ENCODE measurements at places on chromosomes 13 and 19.
A peak's percentile ranks its signal among the peaks of the same experiment; 100 is the strongest.

DNA sequence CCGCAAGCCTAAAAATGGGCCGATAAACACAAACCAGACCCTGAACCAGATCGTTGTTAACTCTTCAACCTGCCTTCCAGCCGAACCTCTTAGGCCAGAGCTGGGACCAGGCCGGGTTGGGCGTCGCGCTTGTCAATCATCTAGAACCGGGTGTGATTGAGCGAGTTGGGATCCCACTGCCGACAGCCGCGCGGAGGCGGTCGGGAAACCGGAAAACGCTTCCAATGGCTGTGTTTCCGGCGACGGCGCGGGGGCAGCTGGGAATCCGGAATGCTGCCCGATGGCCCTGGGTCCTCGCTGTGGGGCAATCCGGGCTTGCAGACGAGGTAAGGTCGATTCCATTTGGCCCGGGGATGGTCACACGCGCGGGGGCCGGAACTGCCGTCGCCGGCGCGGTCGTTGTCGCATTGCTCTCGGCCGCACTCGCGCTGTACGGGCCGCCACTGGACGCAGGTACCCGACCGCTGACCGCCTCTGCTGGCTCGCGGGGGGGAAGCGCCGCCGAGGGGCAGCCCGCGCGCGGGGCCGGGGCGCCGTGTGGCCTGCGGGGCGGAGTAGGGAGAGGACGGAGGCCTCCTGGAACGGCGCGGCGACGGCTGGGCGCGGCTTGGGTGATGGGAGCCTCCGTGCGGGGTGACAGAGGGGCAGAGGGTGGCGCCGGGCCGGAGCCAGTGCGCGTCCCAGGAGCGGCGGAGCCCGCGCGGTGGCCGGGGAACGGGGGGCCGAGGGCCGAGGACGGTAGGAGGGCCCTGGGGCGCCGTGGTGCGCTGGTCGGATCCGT is at the start of gene NAXD:
Gene NAXD, plus strand, starts transcription at position 224 of the 781 bp plus-strand sequence. Its CDS starts 57 bp downstream, at position 281.
- DNase-seq: peak; percentile 94

DNA sequence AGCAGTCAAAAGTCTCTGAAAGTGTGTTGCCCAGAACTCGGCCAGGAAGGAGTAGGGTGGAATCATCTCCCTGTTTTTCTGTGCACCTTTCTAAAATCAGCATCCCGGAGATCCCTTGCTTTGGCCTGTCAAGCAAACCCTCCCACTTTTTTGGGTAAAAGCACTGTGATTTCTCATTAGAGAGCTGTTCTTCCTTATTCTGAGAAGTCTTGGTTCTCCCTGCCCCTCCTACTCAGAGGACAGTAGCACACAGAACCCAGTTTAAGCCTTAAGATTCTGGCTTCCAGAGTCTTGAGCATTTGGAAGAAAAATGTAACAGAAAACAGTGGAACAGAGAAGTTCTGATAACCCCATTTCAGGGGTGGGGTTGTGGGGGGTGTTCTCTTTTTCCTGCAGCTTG is 52.6 kb upstream of the KATNAL1 start:
- peak; percentile 24 for DNase-seq

GRCh38 chr13:107900775-107901174 is 314.6 kb downstream of the LIG4 start:
- no peak for DNase-seq

GRCh38 chr19:55463583-55464031 is 944 bp downstream of the C19orf85 start:
- no peak for DNase-seq

- DNase-seq: no peak
Measured at GRCh38 chr19:3239367-3239766, 14.9 kb downstream of the CELF5 start.

DNA sequence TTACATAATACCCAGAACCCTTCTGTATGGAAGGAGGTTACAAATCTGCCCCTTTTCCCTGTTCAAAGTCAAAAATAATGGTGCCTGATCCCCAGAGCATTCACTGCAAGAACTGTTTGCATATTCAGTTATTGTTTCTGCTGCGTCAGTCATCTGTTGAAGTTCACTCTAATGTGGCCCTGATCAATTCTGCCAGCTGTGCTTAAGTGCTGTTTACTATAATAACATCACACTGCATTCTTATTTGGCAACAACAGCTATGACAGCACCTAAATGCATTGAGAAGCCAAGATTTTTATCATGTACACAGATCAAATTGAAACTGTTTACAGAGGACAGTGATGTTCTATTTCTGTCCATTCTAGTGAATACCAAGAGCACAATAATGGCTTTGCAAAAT is 115.9 kb downstream of the DACH1 start:
- no peak for DNase-seq

DNA sequence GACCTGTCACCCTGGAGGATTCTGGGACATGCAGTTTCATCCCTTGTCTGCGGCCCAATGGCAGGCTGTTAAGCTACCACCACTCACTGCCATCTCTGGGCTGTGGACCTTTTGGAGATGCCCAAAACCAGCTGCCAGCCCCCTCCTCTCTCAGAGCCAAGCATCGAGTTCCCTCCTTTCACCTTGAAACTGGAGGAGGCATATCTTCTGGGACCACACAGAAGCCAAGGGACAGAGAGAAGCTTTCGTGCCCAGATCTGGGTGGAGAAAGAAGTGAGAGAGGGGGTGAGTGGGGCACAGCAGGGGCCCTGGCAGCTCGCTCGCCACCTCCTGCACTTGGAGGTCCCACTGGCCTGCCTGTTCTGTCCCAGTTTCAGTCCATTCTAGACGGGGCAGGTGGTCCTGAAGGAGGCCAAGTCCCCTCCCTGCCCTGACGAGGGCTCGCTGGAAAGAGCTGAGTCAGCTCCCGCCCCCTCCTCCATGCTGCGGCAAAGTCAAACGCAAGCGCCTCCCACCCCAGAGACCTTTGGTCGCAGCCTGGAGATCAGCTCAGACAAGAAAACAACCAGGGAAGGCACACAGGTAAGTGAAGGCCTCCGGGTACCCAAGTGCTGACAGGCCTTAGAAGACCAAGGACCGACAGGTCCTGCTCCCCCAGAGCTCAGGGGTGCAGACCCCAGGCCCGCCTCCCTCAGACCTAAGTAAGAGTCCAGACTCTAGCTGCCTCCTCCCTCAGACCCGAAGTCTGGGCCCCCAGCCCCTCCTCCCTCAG is 3.8 kb downstream of the BCAT2 start:
- no peak for DNase-seq

- DNase-seq: no peak
Measured at GRCh38 chr13:109844396-109844795, 58.0 kb upstream of the IRS2 start.

DNA sequence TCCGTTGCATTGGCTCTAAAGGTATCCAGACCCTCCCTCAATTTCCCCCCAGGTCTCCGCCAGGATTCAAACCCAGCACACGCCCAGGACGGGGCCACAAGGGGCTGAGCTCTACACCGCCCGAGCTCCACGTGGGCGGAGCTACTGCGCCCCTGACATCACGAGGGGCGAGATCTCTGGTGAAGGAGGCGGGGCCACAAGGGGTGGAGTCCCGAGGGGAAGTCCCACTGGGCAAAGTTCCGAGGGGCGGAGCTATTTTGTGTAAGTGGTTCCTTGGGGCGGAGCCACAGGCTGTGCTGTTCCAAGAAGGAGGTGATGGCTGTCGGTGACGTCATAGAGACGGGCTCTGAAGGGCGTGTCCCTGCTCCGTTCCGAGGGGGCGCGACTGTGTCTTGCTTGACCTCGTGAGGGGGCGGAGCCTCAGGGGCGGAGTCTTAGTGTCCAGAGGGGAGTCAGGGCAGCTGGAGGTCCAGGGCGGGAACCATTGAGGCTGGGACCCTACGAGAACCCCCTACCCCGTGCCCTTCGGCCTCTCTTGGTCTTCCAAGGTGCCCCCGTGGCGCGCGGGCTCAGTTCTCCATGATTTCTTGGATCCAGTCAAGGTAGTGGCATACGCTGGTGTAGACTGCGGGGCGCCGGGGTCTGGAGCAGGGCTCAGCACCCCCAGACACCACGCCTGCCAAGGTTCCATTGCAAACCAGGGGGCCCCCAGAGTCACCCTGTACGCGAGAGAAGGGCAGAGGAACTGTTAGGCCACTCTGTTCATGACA is 1.3 kb upstream of the KLK8 start:
- DNase-seq: peak; percentile 34

DNA sequence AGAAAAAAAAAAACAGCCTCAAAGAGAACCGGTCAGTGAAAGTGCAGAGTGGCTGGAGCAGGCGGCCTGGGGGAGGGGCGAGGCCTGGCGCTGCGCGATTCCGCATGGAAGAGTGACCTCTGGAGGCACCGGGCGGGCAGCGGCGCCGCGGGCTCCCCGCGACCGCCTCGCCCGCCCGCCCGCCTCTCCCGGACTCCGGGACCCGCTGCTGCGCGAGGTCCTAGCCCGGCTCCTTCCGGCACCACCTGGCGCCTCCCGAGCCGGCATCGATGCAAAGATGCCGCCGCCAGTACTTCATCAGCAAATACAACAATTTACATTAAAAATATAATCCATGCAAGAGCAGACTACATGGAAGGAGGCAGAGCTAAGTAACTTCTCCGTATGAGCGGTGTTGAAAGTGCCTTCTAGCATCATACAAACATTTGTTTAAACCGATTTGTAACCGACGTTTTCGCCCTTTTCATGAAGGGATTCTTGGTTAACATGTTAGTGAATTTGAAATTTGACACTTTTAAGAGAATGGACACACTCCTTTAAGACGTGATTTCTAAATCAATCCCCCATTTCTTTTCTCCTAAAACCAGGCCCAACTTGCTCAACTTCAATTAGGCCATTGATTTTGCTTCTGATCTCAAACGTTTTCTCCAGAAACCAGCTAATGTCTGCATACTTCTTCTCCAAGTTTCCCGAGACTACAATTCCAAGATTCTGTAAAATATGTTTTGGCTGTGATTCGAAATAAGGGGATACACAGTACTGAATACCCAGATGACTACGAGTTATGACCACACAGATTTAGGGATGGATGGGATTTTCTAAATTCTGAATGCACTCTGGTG is 2.1 kb downstream of the EFNB2 start:
- DNase-seq: peak; percentile 89

Data from suppressor macrophage treated with lipopolysaccharide for 1 hour (primary cell).